ENCODE measurements at places on chromosomes 2 and 18.

GRCh38 chr18:40752316-40752715 is 1202.7 kb upstream of the PIK3C3 start:
- no peak for DNase-seq

DNA sequence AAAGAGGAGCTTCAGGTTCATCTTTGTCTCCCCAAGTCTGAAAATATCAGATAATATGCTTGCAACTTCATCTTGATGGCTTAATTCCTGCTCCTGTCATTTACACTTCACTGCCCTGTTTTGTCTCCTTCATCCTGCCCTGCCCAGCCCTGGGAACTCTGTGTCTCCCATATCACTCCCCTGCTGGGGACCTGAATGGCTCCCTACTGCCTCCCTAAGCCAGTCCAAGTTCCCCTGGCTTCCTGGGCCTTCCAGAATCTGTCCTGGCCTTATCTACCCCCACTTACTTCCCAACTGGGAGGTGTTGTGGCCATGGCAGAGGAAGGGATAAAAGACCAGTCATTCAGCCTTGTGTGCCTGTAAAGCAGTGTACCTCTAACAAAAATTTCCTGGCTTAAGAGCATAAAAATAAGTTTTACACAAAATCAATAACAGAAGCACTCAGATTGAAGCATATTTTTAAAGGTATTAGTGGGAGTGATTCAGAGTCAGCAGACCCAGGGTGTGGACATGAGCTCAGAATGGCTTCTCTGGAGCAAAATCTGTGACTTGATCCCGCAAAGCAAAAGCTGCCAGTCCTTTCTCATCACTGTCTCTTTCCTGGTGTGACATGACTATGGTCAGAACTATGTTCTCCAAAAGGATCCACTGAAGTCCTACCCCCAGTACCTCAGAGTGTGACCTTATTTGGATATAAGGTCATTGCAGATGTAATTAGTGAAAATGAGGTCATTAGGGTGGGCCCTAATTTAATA is 59.1 kb downstream of the INO80C start:
- DNase-seq: no peak

DNA sequence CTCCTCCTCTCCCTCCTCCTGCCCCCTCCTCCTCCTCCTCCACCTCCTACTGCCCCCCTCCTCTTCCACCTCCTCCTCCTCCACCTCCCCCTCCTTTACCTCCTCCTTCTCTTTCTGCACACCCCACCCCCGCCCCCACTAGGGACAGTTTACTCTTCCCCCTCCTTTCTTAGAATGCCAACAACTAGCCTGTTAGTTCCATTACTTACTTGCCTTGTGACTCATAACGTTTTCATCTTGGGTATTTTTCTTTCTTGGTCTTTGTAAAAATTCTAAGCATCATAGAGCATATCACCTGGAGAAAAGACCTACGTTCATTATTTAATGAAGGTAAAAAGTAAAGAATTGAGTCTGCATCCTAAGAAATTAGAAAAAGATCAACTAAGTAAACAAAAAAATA is 165.3 kb downstream of the NEDD4L start:
- DNase-seq: no peak

DNA sequence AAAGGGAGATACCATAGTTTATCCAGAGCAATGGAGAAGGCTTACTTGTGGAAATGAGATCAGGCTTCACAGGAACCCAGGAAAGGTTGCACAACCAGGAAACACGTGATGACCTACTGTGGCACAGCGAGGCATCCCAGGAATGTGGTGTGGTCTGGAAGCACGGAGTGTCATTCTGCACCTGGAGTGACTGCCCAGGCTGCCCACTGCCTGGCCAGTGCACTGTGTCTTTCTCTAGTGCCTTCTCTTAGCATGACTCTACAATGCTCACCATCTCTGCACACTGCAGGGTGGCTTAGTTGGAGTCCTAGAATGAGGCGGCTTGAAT is 48.9 kb downstream of the CHST9 start:
- DNase-seq: no peak

DNA sequence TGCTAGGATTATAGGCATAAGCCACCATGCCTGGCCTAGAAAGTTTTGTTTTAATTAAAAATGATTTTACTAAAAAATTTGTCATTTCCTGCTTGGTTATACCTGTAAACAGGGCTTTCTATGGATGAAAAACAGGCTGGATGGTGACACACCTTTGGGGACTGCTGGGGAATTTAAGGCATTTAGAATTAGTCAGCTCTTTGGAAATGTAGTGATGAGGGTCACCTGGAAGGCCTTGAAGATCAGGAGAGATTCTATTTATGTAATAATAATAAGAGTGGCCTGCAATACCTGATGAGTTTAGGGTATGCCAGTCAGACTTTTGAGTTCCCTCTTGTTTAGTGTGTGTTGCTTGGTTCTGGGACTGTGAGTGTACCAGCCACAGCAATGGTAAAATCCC is 51.1 kb downstream of the RALBP1 start:
- no peak for DNase-seq

GRCh38 chr2:46230115-46230571 is 67.1 kb upstream of the EPAS1 start:
- DNase-seq: no peak

DNA sequence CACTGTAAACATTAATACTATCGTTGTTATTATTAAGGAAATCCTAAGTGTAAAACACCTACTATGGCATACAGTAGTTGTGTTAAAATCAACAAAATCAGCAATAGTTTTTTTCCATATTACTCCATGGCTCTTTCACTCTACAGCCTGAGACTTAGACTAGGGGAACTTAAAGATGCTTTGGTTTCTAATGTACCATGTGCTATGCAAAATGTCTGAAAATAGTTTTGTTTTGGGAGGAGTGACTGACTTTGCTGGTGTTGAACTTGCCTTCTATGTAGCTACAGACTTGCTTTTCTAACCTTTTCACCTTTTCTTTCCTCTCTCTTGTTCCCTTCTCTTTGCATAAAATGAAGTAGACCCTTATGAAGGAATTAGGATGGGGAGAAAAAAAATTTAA is 159.0 kb upstream of the CCDC195 start:
- DNase-seq: no peak

DNA sequence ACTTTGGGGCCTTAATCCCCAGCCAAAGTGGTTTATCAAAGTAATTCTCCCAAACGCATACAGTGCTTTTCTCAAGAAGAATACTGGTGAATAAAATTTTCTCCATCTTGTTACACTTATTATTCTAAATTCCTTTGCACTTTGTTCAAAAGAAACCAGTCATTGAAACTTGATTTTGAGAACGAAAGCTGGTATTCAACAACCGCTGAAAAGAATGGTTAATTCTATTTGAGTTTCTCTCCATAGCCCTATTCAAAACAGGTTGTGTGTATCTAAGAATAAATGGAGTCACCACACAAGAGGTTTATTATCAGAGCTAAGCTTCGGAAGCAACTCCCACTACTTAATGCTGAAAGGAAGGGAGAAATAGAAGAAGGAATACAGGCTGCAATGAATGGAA is 117.7 kb downstream of the C1D start:
- no peak for DNase-seq

- DNase-seq: no peak
Measured at GRCh38 chr2:10076988-10077527, 3.2 kb downstream of the CYS1 start.

GRCh38 chr2:190911813-190912212 is 31.2 kb downstream of the GLS start:
- DNase-seq: no peak

DNA sequence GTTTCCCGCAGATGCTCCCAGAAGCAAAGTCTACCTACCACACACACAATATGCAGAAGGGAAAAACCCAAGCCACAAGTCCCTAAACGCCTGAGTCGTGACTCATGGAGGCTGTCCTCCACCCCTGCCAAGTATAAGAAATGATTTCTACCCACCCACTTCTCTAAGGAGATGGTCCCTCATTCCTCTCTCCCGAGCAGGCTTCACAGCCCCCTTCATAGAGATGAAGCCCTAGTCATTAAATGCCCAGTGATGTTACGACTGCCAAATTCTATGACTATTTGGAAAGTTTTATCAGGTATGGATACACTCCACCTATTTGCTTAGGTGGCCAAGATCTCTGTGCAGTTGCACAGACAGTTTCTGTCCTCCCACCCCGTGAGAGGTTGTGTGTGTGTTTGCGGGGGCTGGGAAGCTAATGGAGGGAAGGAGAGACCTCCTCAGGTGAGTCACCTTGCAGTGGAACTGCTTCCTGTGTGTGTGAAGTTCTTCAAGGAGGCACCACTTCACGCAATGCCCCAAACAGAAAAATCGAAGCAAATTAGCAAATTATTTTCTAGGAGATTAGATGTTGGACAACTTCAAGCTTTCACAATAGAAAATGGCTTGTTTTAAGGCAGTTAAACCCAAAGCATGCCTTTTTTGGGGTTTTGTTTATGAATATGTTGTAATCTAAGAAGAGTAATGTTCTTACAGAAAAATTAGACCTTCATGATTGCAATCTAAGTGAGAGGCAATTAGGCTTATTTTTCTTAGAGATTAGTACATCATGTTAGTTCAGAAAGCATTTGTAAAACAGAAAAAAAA is 175.2 kb downstream of the TGIF1 start:
- DNase-seq: peak; percentile 76

DNA sequence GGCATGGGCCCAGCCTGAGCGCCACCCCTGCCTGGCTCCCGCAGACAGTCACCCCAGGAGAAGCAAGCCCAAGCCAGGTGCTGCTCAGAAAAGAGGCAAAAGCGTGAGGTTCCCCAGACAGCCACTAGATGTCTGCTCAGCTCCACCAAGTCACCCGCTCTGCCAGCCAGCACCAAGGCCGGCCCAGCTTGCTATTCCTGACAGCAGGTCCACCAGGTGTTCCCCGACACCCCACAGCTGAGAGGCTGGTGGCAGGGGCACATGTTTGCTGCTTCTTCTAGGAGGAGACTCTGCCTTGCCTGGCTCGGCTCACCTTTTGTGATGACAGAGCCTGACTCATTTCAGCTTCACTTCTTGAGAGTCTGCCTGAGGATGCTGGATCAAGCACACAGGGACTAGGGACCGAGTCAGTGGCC is 206.7 kb downstream of the MGAT5 start:
- peak; percentile 33 for DNase-seq

- no peak for DNase-seq
Measured at GRCh38 chr2:128327180-128327964, 8.7 kb upstream of the HS6ST1 start.

GRCh38 chr18:3665780-3666525 is 216.0 kb downstream of the TGIF1 start:
- peak; percentile 82 for DNase-seq

All from activated CD4-positive, alpha-beta T cell treated with anti-CD3 and anti-CD28 coated beads, Interleukin-2, amount 50 U/mL, for 48 hours (primary cell).